Sigmoid colon (tissue), 7 donors: ENCODE measurements at places on chromosomes 6 and 20. TPM values are rescaled to one million over a fixed set of nuclear protein-coding genes. Genes with fewer than 3 reads are reported as not detected.
A peak's percentile ranks its signal among the peaks of the same experiment; 100 is the strongest.

RSPO3 gene
- 11.7 TPM for total RNA-seq

DNA sequence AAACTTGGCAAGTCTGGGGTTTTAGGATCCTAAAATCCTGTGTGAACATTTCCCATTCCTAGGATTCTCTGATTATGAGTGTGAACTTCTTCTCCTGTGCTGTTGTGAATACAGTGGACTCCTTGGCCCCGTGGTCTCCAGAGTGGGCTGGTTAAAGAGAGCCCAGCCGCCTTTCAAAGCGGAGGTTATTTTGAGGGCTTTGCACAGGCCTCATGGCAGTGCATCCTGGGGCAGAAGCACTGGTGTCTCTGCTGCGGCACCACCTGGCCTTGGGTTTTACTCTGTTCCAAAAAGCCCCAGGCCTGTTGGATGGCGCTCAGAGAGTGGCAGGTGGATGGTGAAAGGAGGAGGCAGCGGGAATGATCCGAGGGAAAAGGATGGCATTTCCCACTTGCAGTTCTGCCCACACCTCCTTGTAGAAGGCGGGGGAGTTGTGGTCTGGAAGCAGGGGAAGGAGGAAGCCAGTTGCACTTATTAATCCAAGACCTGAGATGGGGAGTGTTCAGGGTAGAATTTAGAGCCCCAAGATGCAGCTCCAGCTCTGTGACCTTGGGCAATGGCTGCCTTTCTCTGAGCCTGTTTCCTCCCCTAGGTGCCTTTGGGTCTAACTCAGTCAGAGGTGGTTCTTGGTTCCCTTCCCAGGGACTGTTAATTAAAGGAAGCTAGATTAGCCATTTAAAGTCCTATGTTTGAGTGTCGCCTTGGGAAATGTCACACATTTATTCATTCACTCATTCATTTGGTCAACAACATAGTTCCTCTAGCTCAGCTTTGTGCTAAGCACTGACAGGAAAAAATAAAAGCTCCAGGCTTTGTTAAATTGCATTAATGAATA lies 22.4 kb downstream of the MMP24 start:
- no peak overlapping the region for H3K4me3 ChIP-seq
- H3K4me1 ChIP-seq, result no peaks in the 10 kb centered on the region
- H3K27me3 ChIP-seq, result no peaks in the 10 kb centered on the region
- H3K27ac ChIP-seq, result no peak overlapping the region
- DNase-seq, result no peak
- peaks cover 9% of the 10 kb centered on the region for H3K36me3 ChIP-seq

ARHGAP40 gene
- total RNA-seq, result not detected

SPATS1 gene
- total RNA-seq, result not detected

- peak overlapping the region; percentile 96 for H3K27ac ChIP-seq
- no peaks in the 10 kb centered on the region for H3K36me3 ChIP-seq
- H3K27me3 ChIP-seq, result no peaks in the 10 kb centered on the region
- peak overlapping the region; percentile 82 for H3K4me3 ChIP-seq
- DNase-seq, result peak; percentile 69
- H3K4me1 ChIP-seq, result peaks cover 4% of the 10 kb centered on the region
These were observed 30.5 kb upstream of the HFE start for GRCh38 chr6:26056583-26057350.

GRCh38 chr6:24927985-24928745 lies 7.6 kb downstream of the RIPOR2 start:
- H3K36me3 ChIP-seq, result no peaks in the 10 kb centered on the region
- peaks cover 20% of the 10 kb centered on the region for H3K4me1 ChIP-seq
- H3K27me3 ChIP-seq, result no peaks in the 10 kb centered on the region
- no peak overlapping the region for H3K4me3 ChIP-seq
- DNase-seq, result no peak
- H3K27ac ChIP-seq, result peak overlapping the region; percentile 34

ZBTB12 gene
- total RNA-seq, result 1.2 TPM

TMEM242 gene
- total RNA-seq, result 6.1 TPM

- H3K27ac ChIP-seq, result no peak overlapping the region
- H3K4me3 ChIP-seq, result no peak overlapping the region
- no peaks in the 10 kb centered on the region for H3K36me3 ChIP-seq
- DNase-seq, result no peak
- H3K27me3 ChIP-seq, result no peaks in the 10 kb centered on the region
These were observed 80.2 kb downstream of the PREP start for GRCh38 chr6:105322499-105323225.

TPBG gene
- total RNA-seq, result 6.1 TPM

DNA sequence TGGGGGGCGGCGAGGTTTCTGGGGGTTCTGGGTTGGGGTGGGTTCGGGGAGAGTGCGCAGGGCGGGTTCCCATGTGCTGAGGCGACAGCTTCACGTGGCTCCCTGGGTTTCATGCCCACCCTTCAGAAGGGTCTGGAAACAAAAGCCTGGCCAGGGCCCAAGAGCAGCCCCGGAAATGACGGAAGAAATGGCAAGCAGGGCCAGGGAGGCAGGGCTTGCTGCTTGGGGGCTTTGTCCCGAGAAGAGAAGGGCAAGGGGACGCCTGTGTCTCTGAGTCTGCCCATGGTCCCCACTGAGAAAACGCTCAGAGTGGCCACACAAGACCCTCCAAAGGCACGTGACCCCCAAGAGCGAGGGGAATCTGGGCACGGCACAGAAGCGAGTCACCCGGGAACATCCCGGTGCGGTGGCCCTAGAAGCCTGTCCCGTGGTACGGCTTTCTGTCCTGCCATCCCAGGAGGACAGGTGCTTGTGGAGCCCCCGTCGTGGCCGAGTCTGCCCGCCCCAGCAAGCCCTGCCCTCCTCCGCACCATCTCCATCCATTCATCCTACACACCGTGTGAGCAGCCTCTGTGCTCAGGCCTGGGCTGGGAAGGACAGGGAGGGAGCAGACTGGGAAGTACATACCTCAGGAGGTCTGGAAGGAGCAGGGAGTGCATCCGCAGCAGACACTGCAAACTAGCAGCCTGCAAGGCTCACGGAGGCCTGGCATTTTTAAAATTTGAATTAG lies 9.0 kb downstream of the NPEPL1 start:
- peak; percentile 60 for DNase-seq
- H3K4me3 ChIP-seq, result no peak overlapping the region
- no peaks in the 10 kb centered on the region for H3K4me1 ChIP-seq
- H3K36me3 ChIP-seq, result peaks cover 56% of the 10 kb centered on the region

DNA sequence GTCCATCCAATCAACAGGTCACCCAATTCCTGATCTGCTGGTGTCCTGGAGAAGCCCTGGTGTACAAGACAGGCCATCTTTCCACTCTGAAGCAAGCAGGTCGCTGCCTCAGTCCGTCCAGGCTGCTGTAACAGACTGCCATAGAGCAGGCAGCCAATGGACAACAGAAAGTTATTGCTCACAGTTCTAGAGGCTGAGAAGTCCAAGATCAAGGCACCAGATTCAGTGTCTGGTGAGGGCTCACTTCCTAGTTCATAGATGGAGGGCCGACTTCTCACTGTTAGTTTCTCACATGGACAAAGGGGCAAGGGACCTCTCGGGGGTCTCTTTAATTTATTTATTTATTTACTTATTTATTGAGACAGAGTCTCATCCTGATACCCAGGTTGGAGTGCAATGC lies 74.8 kb downstream of the CD24 start:
- H3K4me1 ChIP-seq, result no peaks in the 10 kb centered on the region
- no peak overlapping the region for H3K4me3 ChIP-seq
- H3K36me3 ChIP-seq, result no peaks in the 10 kb centered on the region
- H3K27ac ChIP-seq, result no peak overlapping the region

DNA sequence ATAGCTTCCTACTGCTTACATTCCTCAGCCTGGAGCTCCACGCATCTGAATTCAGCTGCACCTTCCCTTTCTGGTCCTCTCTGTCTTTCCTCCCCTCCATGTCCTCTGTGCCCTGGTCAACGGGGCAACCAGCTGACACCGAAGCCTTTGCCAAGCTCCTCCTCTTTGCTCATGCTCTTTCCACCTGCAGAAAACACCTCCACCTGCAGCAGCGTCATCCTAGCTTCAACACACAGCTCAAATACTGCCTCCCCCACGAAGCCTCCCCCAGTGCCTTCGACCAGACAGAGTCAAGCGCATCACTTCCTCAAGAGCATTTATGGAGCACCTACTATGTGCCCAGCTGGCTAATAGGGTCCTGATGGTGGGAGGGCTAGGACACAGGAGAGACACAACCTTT lies 9.2 kb downstream of the CDH22 start:
- H3K4me3 ChIP-seq, result no peak overlapping the region
- no peak overlapping the region for H3K27ac ChIP-seq
- H3K4me1 ChIP-seq, result no peaks in the 10 kb centered on the region
- DNase-seq, result no peak

NR2E1 gene
- not detected for total RNA-seq

DNA sequence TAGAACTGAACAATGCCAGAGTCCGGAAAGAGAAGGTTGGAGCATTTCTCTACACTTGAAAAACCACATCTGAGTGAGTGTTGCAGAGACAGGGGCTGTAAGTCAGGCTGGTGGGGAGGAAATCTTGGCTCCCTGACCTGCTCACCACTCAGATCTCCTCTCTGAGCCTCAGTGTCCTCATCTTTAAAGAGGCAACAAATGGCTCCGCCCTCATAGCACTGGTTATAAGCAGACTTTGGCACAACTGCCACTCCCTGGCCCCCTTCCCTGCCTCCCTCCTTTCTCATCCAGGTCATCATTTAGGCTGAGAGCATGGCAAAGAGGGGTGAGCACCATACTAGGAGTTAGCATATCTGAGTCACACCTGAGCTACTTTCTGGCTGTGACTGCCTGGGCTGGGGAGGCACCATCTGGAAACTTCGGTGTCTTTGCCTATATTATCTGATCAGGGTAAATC lies 10.6 kb downstream of the SIRPG start:
- no peak overlapping the region for H3K4me3 ChIP-seq
- H3K4me1 ChIP-seq, result no peaks in the 10 kb centered on the region
- no peak for DNase-seq
- no peaks in the 10 kb centered on the region for H3K27me3 ChIP-seq
- no peaks in the 10 kb centered on the region for H3K36me3 ChIP-seq

GRCh38 chr6:74057326-74057725 lies 361.3 kb downstream of the CD109 start:
- H3K4me1 ChIP-seq, result no peaks in the 10 kb centered on the region
- no peak overlapping the region for H3K27ac ChIP-seq
- no peaks in the 10 kb centered on the region for H3K27me3 ChIP-seq

GRCh38 chr20:53057579-53057978 lies 85.4 kb downstream of the TSHZ2 start:
- no peak overlapping the region for H3K4me3 ChIP-seq
- DNase-seq, result no peak
- no peak overlapping the region for H3K27ac ChIP-seq
- H3K27me3 ChIP-seq, result no peaks in the 10 kb centered on the region
- H3K4me1 ChIP-seq, result no peaks in the 10 kb centered on the region

- no peaks in the 10 kb centered on the region for H3K36me3 ChIP-seq
- peaks cover 21% of the 10 kb centered on the region for H3K27me3 ChIP-seq
- H3K4me1 ChIP-seq, result no peaks in the 10 kb centered on the region
- H3K27ac ChIP-seq, result peak overlapping the region; percentile 6
- DNase-seq, result no peak
These were observed 1.8 kb downstream of the EYA4 start for GRCh38 chr6:133242637-133243585.

DNA sequence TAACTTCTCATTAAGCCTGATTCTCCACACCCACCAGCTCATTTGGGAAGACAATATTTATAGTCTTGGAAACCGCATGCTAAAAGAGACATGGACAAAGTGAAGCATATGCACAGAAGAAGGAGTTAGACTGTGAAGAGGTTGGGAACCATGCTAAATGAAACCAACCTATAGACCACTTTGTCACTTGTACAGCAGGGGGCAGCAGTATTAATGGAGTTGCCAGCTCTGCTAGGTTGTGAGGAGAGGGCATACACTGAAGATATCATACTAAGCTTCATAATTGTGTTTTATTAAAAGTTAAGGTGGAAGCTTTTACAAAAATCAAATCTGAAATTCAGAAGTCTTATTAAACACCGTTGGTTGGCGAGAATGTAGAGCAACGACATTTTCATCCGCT lies 38.3 kb upstream of the HMGCLL1 start:
- no peaks in the 10 kb centered on the region for H3K27me3 ChIP-seq
- H3K36me3 ChIP-seq, result no peaks in the 10 kb centered on the region
- no peak overlapping the region for H3K27ac ChIP-seq
- no peak for DNase-seq
- H3K4me1 ChIP-seq, result no peaks in the 10 kb centered on the region

HLA-DQA1 gene
- total RNA-seq, result 0.16 TPM

GRCh38 chr6:93164781-93165180 lies 254.6 kb downstream of the EPHA7 start:
- no peak for DNase-seq
- no peaks in the 10 kb centered on the region for H3K27me3 ChIP-seq
- no peaks in the 10 kb centered on the region for H3K4me1 ChIP-seq
- no peaks in the 10 kb centered on the region for H3K36me3 ChIP-seq
- no peak overlapping the region for H3K4me3 ChIP-seq
- H3K27ac ChIP-seq, result no peak overlapping the region

- no peak overlapping the region for H3K4me3 ChIP-seq
- DNase-seq, result no peak
- H3K36me3 ChIP-seq, result peaks cover 3% of the 10 kb centered on the region
These were observed 66.3 kb upstream of the MPC1 start for GRCh38 chr6:166449036-166449435.

RGL2 gene
- total RNA-seq, result 33.2 TPM

GRCh38 chr6:137210903-137211302 lies 8.3 kb downstream of the IFNGR1 start:
- H3K27ac ChIP-seq, result no peak overlapping the region
- H3K4me1 ChIP-seq, result peaks cover 60% of the 10 kb centered on the region
- no peak overlapping the region for H3K4me3 ChIP-seq
- H3K27me3 ChIP-seq, result no peaks in the 10 kb centered on the region
- H3K36me3 ChIP-seq, result peaks cover 4% of the 10 kb centered on the region

DNA sequence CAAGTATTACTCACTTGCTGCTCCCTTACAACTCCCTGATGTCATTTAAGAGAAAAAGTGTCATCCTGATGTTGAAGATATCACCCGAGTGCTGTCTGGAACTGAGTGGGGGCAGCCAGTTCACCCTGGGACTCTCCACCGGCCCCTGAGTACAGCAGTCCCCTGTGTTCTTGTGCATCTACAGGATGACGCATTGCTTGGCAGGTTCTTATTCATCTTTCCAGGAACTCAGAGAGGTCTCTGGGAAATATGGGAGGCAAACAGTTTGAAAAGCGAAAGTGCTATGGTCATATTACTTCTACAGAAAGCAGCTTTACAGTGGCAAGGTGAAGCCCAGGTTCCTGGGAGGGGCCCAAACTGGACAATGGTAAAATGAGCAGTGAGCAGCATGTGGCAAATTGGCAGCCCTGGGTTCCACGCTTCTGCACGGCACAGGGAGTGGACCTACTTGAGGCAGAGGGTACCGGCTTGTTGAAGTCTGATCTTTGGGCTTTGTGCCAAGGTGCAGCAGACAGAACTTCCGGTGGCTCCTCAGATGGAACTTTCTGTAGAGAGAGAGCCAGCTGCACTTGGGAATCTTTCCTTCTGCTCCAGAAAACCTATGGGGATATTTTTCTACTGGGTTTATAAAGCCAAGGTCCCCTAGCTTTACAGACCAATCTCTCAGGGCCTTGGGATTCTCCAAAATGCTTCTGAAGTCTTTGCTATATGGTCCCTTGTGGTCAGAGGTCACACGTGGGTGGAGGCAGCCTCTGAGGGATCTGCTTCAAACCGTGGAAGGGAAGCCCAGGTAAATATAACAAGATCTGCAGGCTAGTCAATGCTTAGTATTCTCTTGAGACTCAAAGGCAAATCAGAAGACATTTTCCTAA lies 128.3 kb downstream of the MAP3K7 start:
- H3K27ac ChIP-seq, result no peak overlapping the region
- no peaks in the 10 kb centered on the region for H3K4me1 ChIP-seq
- H3K4me3 ChIP-seq, result no peak overlapping the region
- H3K36me3 ChIP-seq, result no peaks in the 10 kb centered on the region
- no peak for DNase-seq

GRCh38 chr6:135537741-135538301 lies 40.3 kb upstream of the AHI1 start:
- DNase-seq, result no peak
- H3K27me3 ChIP-seq, result no peaks in the 10 kb centered on the region
- no peaks in the 10 kb centered on the region for H3K4me1 ChIP-seq
- no peaks in the 10 kb centered on the region for H3K36me3 ChIP-seq
- H3K4me3 ChIP-seq, result no peak overlapping the region

HCRTR2 gene
- total RNA-seq, result not detected
